ENCODE measurements at places on chromosomes 1 and 21.

GRCh38 chr1:160844447-160845232 is 18.0 kb downstream of the CD244 start:
- DNase-seq, result no peak

DNA sequence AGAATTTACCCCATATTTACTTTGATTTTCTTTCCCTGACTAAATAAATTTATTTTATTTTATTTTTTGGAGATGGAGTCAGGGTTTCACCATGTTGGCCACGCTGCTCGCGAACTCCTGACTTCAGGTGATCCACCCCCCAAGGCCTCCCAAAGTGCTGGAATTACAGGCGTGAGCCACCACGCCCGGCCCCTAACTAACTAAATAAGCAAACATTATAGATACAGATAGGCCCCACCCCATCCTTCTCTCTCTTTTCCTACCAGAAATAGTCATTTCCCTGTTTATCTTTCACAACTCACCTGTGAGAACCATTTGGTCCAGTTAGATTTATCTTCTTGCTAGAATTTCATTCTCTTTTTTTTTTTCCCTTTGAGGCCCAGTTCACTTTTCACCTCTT is 167.3 kb downstream of the DISC1 start:
- no peak for DNase-seq

DNA sequence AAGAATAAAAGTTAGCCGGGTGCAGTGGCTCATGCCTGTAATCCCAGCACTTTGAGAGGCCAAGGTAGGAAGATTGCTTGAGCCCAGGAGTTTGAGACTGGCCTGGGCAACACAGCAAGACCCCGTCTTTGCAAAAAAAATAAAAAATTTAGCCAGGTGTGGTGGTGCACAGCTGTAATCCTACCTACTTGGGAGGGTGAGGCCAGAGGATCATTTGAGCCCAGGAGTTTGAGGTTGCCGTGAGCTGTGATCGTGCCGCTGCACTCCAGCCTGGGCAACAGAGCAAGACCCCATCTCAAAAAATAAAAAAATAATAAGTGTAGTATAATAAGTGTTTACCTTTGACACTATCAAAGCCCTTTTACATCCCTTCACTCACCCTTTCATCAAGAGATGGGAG is 5.0 kb downstream of the ACTN2 start:
- no peak for DNase-seq

DNA sequence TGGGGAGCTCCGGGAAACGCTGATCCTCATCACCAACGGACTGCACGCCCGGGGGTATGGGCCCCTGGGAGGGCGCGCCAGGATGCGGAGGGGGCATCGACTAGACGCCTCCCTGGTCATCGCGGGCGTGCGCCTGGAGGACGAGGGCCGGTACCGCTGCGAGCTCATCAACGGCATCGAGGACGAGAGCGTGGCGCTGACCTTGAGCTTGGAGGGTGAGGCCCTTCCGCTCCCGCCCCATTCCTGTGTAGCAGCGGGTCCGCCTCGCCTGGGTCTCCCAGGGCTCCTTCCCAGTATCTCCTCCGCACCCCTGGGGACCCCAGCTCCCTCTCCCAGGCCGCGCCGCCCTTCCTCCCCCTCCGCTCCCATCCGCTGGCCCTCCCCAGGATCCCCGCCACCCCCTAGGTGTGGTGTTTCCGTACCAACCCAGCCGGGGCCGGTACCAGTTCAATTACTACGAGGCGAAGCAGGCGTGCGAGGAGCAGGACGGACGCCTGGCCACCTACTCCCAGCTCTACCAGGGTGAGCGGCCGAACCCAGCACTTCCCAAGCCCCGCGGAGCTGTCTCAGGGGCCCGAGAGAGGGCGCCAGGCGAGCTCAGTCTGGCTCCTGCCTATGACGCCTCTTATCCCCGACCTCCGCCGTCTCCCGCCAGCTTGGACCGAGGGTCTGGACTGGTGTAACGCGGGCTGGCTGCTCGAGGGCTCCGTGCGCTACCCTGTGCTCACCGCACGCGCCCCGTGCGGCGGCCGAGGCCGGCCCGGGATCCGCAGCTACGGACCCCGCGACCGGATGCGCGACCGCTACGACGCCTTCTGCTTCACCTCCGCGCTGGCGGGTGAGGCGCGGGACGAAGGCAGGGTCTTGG is 5.0 kb downstream of the HAPLN2 start:
- DNase-seq, result no peak

DNA sequence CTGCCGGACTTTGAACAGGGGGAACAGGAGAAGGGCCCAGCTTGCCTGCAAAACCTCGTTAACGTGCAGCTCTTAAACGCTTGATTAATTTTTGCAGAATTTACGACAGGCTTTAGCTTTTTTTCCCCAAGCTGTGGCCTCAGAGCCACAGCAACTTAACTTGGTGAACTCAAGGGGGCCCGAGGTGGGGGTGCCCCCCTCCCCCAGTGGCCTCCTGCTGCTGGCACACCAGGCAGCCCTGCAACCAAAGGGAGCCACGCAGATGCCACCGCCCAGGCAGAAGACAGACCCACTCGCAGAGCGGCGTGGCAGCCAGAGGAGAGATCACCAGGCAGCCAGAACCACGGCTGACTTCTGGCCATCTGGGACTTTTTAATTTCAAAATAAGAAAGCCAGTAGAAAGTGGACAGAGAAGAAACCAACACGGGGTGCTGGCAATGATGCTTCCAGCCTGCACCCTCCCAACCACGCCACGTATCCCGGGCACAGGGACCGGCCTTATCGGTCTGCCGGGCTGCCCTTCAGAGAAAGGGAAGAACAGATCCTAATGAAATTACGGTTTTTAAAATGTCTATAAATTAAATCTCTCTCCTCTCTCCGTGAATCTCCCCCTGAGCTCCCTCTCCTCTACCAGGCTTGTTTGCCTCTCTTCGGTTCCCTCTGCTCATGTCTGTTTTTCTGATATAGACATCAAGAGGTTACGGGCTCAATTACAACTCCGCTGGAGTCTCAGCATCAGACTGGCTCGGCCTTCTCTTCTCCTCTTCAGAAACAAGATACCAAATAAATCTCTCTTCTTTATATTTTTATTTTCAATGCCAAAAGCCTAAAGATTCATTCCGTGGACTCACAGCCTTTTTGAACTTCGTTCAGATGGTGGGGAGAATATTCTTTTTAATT is 6.4 kb downstream of the CASZ1 start:
- no peak for DNase-seq

- DNase-seq, result no peak
Measured at GRCh38 chr1:220113136-220113695, 19.3 kb downstream of the IARS2 start.

DNA sequence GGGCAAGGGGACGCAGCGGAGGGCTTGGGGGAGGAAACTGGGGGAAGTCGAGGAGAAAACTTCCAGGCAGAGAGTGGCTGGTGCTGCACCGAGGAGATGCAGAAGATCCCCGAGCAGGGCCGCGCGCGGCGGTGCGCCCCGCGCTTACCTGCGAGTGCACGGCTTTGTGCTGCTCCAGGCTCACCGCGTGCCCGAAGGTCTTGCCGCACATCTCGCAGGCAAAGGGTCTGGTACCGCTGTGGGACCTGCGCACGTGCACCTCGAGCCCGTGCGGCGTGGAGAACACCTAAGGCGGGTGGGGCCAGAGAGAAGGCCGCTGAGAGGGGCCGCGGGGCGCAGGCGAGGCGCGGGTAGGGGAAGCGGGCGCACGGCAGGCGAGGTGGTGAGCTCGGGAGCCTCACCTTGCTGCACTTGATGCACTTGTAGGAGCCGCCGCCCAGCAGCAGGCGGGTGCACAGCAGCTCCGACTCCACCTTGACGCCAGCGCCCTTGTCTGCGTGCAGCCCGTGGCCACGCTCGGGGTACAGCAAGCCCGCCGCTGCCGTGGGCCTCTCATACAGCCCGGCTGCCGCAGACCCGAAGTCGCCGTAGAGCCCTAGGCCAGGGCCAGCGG is 6.4 kb downstream of the GFI1 start:
- no peak for DNase-seq

DNA sequence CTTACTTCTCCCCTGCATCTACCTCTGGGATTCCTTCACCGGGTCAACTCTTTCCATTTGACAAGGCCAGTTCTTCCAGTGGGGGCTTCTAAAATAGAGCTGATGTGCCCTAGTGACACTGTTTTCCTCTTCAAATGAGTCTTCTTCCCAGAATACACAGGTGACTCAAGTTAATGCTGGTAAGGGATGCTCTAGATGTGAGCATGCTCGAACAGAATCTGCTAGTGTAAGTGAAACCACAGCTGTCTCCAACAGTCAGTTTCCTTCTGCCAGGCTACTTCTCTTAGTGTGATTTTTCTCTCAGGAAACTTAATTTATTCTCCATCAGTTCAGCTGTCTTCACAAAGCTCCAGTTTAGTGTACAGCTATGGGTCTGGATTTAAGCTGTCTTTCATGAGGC is 194.9 kb upstream of the C1orf87 start:
- no peak for DNase-seq

GRCh38 chr1:115433483-115433882 is 95.4 kb upstream of the NGF start:
- no peak for DNase-seq

GRCh38 chr1:58804853-58805565 is 21.2 kb upstream of the JUN start:
- DNase-seq, result no peak

DNA sequence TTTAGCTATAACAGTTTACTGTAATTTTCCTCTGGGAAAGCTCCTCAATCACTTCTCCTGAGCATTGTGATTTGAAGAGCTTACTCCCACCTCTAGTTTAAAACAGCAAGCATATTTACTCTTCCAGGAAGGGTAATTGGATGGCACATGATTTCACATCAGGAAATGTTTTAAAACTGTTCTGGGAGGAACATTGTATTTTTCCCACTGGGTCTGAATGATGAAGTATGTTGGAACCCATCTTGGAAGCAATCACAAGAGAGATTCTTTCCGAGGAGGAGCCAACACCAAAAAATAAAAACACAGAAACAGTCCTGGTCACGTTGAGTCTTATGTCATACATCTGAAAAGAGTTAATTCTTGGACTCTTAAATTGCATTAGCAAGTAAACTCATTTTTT is 17.3 kb downstream of the MAP10 start:
- DNase-seq, result no peak

- DNase-seq, result no peak
Measured at GRCh38 chr1:3365523-3366125, 88.8 kb upstream of the ARHGEF16 start.

DNA sequence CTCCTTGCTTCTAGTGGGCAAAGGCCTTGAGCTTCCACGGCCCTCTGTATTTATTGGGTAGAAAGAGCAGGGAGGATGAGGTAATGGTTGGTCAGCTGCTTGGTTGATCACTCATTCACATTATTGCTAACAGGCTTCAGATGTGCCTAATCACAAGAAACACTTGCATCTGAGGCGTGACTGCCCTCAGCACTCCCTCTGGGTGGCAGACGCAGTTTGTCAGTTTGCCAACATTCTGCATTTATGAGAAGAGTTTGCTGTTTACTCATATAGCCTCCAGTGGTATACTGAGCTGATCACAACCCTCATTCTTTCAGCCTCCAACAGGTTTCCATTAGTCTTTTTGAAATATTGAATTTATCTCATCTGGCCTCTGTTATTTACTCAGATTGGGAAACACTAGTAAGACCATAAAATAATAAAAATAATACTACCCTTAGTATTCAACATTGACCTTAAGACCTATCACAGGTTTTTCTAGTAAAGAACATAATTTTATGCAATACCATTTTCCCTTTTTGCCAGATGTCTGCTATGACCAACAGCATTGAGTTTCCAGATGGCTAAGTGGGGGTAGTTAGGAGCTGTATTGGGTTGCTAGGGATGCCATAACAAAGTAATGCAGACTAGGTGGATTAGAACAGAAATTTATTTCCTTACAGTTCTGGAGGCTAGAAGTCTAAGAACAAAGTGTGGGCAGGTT is 53.3 kb downstream of the PTGFR start:
- no peak for DNase-seq

DNA sequence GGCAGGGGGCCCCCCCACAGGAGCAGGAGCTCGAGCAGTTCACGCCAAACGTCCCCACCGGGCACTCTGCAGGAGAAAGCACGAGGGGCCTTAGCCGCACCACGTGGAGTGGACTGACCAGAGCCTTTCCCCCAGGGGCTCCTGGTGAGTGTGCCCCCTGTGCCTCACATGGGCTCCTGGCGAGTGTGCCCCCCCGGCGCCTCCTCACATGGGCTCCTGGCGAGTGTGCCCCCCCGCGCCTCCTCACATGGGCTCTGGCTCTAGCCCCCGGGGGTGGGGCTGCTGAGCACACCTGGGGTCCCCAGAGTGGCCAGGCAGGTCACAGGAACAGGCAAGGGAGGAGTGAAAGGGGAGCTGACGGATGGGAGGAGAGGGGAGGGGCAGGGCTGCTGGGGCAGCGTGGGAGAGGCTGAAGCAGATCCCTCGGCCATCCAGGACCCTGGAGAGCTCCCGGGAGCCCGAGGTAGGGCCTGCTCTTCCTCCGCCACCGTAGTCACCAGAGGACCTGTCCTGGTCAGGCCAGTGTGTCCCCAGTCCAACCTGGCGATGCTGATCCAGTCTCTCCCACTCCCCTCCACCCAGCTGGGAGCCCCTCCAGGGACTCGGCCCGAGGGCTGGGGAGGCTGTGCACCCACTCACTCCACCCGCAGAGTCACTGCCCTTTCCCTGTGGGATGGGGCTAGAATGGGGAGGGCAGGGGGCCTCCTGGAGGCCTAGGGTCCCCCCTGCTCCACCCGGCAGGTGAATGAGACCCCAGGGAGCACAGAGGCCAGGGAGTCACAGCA is 47.6 kb downstream of the ARHGEF16 start:
- DNase-seq, result peak; percentile 28

DNA sequence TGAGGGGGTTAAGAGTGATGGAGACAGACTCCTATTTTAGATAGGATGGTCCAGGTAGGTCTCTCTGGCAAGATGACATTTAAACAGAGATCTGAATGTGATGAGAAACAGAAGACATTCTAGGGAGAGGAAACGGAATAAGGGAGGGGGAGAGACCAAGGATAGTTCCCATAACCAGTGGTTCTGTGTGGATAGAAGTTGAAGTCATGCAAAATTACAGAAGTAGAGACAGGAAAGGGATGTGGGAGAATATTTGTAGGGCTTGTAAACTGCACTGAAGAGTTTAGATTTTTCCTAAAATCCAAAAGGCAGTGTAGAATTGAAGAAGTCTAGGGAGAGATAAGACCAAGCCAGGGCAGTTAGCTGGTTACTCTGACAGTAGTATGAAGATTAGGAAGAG is 200.6 kb downstream of the GRIK1 start:
- DNase-seq, result no peak

DNA sequence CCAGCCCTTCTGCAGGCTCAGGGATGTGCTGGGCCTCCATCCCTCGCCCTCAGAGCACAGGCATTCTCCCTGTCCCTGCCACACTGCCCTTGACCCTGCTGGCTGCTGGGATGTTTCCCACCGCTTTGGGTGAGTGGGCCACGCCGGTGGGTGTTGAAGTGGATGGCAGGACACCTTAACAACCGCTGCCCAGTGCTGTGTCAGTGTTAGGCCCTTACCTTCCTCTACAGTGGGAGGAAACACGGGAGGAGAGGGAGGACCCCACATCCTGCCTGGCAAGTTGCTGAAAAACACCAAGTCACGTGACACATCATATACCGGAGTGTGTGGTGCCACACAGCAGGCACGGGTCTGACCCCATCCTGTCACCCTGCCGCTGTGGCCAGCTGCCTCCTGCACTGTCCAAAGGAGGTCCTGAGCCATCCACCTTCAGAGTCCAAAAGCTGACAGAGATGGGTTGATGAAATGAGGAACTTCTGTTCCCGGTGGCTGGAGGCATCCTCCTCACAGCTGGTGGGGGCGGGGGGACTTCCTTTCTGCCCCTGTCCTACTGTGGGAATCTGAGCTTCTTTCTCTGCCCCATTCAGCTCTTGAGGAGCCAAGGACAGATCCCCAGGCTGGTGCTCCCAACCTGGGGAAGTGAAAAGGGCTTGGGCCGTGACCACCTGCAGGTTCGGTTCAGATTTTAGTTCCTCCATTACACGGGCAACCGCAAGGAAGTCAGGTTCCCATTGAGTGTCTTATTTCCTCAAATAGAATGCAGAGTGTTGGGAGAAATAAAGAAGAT is 3.2 kb upstream of the THEMIS2 start:
- DNase-seq, result peak; percentile 73

- DNase-seq, result no peak
Measured at GRCh38 chr1:41722184-41722583, 196.5 kb downstream of the HIVEP3 start.
